ENCODE measurements at places on chromosomes 1 and 21. TPM values are rescaled to one million over a fixed set of nuclear protein-coding genes. Genes with fewer than 3 reads are reported as not detected.

Gene ERI3
- polyA plus RNA-seq, result 38.6 TPM

Gene NMNAT2
- polyA plus RNA-seq, result 4.2 TPM

- DNase-seq, result no peak
Measured at GRCh38 chr1:10057796-10058195, 25.0 kb downstream of the UBE4B start.

DNA sequence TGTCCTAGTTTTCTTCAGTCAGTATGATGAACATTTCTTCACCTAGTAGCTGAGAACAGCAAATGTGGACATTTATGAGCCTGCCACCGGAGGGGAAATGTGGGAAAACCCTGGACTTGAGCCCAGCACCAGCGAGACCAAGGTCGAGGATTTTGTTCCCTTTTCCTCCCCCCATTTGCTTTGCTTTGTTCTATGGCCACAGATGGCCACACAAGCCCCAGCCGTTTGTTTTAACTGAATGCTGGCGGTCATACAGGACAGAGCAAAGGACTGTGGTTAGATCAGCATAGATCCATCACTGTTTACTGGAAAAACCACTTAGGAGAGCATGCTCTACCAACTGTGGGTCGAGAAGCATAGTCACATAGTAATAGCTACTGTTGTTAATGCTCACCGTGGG lies 20.9 kb downstream of the SH2D2A start:
- peak; percentile 55 for DNase-seq

GRCh38 chr1:94617134-94617805 lies 75.7 kb upstream of the F3 start:
- DNase-seq, result no peak

DNA sequence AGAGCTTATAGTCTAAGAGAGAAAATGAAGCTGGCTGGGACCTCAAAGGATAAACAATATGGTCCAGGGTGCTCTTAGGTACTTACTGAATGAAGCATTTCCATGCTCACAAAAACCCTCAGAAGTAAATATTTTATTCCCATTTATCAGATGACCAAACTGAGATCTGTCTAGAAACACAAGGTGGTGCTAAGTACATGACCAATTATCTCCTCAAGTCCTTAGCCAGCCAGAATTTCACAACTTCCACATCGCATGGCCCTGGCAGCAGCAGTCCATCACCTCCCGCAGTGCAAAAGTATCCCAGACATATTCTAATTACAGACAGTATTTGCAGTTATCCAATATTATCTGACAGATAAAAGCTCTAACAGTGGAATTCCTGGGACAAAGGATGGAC lies 321.7 kb upstream of the PROX1 start:
- no peak for DNase-seq

DNA sequence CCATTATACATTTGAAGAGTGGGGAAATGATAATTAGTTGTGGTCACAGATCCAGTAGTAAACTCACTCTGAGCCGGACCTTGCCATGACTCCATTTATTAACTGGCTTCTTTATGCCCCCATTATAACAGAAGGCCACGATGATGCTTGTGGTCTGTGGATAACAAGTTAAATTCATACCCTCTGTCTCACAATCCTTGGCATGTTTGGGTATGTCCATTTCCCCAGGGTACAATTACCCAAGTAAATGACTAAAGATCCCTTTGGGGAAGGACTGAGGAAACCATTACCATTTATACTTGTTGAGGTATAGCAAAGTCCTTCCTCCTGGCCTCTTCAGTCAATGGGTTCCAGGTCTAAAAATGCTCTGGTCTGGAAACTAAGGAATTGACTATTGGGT lies 7.3 kb upstream of the USP1 start:
- no peak for DNase-seq

Data from adrenal gland (tissue), 19 donors.